ENCODE measurements at places on chromosomes 12 and 14.
A peak's percentile ranks its signal among the peaks of the same experiment; 100 is the strongest.

GRCh38 chr12:96034621-96035282 is 635 bp downstream of the LTA4H start:
- DNase-seq: no peak

DNA sequence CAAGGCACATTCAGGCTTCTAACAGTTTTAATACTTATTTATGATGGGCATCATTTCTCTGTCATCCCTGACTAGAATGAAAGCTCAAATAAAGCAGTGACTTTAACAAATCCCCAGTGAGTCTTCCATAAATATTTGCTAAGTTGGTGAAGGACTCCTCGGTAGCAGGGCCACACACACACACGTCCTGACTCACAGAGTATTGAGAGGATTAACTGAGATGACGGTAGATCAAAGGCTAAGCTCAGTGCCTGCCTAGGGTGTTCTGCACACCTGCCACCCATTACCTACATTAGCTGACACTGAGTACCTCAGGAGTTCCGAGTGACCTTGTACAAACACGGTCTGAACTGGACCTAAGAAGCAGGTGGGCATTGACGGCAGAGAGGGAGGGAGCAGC is 197.3 kb upstream of the SFSWAP start:
- no peak for DNase-seq

DNA sequence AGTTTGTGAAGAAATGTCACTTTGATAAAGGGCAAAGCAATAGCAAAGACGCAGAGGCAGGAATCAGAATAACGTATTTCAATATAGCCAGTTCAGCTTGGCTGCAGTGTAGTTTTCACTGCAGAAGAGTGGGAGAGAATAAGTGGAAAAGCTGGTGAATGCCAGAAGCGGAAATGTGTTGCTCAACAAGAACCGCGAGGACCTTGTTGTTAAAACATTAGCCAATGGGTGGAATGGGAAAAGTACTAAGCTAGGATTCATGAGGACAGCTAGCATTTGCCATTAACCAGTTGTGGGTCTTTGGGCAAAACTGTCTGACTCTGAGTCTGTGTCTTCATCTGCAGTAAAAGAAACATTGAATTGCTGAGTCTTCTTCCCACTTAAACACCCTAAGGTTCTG is 292.9 kb upstream of the GRIP1 start:
- DNase-seq: peak; percentile 1

DNA sequence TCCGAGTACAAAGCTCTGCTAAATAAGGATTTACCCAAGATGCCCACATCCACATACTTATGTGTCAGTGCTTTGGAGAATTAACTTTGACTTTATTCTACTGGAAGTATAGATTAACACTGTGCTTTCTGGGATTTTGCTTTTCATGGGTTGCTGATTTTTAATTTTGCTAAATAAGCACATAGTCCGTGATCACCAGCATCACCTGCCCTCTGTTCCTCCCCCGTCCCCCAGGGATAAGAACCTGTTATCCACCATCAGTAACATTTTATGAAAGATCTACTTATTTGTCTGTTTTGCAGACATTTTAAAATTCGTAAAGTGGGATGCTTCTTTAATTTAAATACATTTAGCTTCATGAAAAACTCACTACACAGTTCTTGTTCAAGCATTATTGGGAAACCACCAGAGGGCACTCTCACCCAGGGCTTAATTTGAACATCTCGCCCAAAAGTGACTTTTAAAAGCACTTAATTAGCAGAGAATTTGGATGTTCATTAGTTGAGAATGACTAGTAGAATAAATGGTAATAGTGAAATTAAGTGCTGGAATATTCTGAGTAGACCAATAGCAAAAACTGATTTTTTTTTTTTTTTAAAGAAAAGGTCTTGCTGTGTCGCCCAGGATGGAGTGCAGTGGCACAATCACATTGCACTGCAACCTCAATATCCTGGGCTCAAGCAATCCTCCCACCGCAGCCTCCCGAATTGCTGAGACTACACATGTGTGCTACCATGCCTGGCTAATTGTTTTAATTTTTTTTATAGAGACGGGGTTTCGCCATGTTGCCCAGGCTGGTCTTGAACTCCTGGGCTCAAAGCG is 35.7 kb downstream of the MRPL42 start:
- peak; percentile 47 for DNase-seq

DNA sequence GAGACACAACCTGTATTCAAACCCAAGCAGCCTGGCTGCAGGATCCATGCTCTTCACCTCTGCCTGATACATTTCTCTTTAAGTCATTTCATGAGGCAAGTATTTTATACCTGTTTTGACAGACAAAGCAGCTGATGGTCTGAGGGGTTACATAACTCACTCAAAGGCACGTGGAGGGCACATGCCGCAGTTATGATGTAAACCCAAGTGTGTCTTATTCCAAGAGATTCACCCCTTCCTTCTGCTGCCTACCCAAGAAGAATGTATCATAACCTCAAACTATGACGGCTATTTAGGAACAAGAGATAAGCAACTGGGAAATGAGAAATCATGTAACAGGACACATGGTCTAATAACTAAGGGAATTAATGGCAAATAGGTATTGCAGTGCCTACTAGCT is 329.8 kb upstream of the TMPO start:
- DNase-seq: no peak

DNA sequence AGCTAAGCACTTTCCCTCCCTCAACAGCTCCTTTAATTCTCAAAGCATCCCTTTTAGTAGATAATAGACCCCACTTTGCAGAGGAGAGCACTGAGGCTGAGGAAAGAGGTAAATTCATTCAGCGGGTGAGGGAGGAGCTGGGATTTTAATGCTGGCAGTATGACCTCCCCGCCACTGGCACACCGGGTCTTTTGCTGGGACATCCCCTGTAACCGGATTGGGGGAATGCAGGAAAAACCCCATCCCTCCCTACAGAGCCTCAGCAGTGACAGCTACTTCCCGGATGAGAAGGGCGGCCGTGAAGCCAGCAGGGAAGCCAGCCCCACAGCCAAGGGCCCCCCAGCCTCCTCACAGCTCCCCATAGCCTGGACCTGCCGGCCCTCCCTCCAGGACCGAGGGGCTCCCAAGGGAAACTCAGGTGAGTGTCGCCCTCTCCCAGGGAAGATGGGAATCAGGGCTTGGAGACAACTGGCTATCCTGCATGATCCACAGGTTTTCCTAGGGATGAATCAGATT is 12.1 kb downstream of the ZBTB39 start:
- no peak for DNase-seq

DNA sequence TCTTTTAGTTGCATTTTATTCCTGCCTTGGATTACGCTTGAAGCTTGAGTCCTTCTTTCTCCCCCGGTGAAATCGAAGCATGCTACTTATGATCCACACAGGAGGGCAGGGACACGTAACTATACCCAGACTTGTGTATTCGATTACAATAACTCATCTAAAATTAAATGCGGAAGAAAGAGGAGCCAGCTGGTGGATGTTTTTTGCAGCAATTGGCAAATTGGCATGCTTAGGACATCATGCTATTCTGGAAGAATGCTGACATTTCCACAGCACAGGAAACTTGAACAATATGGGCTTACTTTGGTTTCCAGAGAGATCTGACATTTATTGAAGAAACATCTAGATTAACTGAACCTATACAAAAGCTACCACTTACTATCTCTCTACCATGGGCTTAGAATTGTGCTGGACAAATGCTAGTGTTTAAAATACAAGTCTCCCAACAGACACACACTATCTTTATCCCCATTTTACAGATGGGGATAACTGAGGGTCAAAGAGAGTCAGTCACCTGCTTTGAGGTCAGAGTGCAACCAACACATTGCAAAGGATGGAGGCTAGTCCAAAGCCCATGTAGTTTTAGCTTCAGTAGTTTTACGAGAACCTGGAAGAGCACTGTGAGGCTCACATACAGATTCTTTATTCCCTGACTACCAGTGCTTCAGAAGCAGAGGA is 36.3 kb downstream of the LGMN start:
- no peak for DNase-seq

DNA sequence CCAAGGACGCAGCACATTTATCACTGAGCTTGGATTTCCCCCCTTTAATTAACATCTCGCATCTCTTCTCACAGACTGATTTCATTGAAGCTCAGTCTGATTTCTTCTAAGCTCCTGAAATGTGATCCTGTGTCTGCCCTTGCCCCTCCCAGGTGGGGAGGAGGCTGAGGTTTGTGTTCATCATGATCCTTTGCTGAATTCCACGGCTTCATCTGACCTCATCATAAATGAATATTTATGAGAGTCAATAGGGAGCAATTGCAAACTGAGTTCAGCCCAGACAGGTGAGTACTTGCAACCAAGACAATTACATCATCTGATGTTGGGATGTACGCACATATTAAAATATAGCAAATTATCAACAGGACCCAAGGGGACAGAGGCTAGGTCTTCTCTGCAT is 72.4 kb downstream of the MAP1LC3B2 start:
- DNase-seq: no peak

GRCh38 chr14:35471803-35472202 is 62.2 kb upstream of the INSM2 start:
- no peak for DNase-seq

GRCh38 chr12:68483592-68484383 is 126.9 kb upstream of the RAP1B start:
- no peak for DNase-seq

DNA sequence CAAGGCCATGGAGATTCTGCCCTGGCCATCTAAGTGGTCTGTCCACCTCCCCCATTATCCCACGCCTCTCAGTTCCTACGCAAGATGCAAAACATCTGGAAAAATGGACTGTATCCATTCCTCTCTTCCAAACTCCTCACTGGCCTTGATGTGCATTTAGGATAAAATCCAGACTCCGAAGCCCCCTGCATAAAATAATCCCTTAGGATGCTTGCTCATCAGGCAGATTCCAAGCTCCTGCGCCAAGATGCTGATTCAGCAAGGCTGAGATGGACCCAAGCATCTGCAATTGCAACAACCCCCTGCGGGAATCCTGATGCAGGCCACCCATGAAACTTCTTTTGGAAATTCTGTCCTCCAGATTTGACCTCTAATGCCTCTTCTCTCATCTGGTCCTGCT is 81.6 kb downstream of the SPRING1 start:
- no peak for DNase-seq

- no peak for DNase-seq
Measured at GRCh38 chr12:114371733-114372132, 34.2 kb downstream of the TBX5 start.

GRCh38 chr12:88544991-88545980 is 35.0 kb downstream of the KITLG start:
- no peak for DNase-seq

DNA sequence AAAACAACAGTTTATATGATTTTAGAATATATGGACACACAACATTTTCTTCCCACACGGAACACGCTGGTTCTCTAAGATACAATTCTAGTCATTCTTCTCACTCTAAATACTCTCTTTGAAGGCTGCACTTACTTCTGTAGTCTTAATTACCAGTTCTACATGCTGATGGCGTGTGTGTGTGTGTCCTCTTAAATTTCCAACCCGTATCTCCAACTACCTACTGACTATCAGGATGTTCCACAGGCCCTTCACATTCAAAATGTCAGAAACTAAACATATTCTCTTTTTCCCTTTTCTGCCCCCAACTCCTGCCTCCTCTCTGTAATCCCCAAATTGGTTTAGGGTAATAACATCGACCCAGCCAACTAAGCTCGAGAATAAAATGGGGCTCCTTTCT is 75.2 kb downstream of the DUSP16 start:
- no peak for DNase-seq

DNA sequence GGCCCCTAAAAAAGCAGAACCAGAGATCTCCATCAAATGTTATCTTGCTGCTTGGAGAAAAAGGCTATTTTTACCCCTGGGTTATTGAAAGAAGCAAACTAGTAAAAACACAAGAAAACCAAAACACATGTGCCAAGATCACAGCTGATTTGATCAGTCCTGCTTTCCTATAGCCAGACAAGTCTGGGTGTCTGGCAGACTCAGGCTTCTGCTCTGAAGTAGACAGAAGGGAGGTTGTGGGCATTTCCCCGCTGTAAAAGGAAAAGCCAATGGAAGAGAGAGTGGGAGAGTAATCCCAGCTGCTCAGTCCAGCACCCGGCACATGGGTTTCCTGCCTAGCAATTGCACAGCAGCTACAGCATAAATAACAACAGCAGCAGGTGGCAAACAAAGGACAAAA is 177.9 kb downstream of the PHLDA1 start:
- no peak for DNase-seq

DNA sequence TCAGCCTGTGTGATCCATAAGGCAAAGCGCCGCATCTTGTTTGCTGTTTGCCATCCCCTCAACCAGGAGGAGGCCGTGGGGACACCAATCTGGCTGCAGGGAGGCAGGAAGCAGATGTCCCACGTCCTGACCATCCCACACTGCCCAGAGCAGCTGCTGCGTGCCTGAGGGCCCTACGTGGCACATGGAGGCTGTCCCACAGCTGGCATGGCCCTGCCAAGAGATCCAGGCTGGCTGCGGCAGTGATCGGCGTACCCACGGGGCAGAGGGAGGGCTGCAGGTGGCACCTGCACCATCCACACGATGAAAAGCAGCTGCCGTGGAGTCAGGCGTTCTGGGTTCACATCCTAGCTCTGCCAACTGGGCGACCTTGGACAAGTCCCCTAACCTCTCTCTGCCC is 42.0 kb downstream of the NCOR2 start:
- DNase-seq: no peak

Measured in SK-N-MC (cell line).